ENCODE measurements at places on chromosomes 3 and 15. TPM values are rescaled to one million over a fixed set of nuclear protein-coding genes. Genes with fewer than 3 reads are reported as not detected.
A peak's percentile ranks its signal among the peaks of the same experiment; 100 is the strongest.

The ENTPD3 gene
- polyA plus RNA-seq = 1.6 TPM

The PFKFB4 gene
- 13.7 TPM for polyA plus RNA-seq

The MESP2 gene
- 1.2 TPM for polyA plus RNA-seq

The EXD1 gene
- 0.02 TPM for polyA plus RNA-seq

The EMC7 gene
- 76.3 TPM for polyA plus RNA-seq

The DLEC1 gene
- polyA plus RNA-seq = not detected

DNA sequence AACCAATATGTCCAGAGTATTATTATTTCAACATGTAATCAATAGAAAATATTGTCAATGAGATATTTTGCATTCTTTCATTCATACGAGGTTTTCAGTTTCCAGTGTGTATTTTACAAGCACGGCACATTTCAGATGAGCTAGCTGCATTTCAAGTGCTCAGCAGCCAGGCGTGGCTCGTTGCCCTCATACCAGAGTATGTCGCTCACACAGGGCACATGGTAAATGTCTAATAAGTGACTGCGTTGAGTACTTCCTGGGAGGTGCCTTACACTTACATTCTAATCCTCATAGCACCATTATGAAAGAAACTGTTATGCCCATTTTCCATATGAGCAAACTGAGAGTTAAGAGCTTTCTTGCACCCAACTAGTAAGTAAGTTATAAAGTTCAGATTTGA lies 47.4 kb downstream of the TMEM266 start:
- DNase-seq = peak; percentile 50

DNA sequence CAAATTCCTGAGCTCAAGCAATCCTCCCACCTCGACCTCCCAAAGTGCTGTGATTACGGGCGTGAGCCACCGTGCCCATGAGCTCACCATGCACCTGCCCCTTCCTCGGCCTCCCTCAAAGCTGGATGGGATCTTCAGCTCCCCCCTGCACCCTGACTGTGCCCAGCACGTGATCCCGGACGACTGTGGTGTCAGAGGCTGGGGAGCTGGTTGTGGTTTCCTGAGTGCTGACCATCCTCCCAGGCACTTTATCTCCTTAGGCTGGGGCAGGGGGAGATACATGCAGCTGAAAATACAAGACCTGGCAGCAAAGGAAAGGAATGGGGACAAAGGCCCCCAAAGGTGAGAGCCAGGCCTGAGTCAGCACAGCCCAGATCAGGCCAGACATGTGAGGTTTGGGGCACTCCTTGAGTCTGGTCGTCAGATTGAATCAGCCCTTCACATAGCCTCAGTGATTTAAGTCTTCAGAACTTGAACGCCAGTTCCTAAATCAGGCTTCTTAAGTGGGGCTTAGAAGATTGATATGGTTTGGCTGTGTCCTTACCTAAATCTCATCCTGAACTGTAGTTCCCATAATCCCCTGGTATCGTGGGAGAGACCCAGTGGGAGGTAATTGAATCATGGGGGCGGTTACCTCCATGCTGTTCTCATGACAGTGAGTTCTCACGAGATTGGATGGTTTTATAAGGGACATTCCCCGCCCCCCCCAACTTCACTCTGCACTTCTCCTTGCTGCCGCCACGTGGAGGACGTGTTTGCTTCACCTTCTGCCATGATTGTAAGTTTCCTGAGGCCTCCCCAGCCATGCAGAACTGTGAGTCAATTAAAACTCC lies 35.8 kb downstream of the PRKCD start:
- no peak for DNase-seq

DNA sequence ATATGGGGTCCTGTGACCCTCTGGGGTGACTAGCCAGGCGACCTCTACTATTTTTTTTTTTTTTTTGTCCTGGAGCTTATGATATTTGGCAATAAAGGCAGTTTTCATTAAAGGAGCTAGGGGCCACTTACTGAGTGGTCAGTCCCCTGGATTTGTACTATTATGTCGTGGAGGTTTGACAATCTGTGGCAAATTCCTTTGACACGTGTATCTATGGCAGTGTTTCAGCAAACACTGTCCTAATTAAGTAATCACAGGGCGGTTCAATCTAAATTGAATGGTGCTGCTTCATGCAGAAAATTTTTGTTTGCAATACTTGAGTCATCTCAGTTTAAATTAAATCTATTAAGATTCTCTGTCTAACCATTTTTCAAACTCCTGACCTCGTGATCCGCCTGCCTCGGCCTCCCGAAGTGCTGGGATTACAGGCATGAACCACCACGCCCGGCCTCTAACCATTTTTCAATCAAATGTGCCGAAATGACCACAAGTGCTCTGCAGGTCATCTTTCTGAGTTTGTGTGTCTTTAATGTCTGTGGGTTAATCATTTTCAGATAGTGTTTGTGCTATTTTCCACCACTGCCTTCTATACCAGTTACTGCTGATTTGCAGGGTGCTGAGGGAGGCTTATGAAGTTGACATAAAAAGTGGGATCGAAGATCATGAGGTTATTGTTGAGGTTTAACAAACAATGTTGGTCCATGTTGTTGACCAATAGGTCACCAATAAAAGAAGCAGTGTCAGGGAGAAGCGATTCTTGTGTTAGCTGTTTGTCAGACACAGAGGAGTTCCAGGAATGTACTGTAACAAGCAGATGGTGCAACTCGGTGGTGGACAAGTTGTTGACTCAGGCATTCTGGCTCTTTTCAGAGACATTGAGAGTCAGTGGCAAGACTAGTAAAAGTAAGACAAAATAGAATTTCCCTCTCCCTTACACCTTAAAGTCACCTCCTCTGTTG lies 18.6 kb upstream of the SLC2A2 start:
- peak; percentile 37 for DNase-seq

DNA sequence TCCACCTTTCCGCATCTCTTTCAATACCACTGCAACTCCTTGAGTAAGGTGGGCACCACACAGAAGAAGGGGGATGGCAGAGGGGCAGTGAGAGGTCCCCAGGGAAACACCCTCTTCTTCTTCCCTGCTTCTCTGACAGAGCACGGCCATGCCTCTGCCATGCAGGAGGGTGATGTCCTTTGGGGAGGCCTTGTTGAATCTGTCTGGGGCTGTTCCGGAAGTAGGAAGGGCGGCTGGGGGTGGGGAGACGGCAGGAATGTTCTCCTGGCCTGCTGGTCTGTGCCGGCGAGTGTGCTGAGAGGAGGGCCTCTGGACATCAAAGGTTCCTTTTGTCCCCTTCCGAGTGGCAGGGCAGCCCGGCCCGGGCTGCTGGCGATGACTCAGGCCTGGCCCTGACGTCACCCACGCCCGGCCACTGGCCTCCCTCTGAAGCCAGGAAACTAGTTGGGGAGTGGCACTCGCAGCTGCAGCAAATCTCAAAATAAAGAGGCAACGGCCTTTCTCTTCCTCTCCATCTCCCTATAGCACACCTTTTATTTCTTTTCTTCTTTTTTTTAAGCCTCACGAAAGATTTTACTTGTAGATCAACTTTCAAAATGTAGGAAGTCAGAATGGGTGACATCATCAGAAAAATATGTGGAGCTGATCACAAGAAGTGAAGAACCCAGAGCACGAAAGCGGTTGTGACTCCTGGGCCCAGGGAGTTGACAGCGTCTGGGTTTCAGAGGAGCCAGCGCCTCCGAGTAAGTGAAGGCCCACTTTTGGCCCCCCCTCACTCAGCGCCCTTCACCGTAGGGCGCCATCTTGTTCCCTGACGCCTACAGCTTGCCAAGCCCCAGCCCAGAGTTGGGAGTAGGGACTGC lies at the start of gene ZBTB38:
Gene ZBTB38, plus strand, starts transcription at position 443 of the 863 bp plus-strand sequence. CDS start 73,885 bp downstream, outside the sequence.
- peak; percentile 87 for DNase-seq

DNA sequence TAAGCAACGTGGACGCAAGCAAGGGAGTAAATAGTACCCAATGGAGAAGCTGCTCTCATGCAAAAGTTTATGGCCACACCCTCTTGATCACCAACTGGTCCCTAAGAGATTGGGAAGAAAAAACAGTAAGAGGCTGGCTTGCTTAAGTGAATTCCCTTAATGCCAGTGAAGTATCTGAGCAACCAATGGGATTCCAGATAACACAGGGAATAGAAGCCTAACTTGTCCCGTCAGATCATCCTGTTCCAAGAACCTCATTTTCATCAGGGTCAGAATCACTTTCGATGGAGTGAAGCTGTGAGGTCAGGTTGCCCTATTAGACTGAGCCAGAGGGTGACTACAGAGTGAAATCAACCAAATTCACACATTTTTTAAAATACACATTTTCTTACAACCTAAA lies 104.3 kb downstream of the CD47 start:
- no peak for DNase-seq

GRCh38 chr3:153315781-153316180 lies 153.8 kb downstream of the RAP2B start:
- DNase-seq = no peak

DNA sequence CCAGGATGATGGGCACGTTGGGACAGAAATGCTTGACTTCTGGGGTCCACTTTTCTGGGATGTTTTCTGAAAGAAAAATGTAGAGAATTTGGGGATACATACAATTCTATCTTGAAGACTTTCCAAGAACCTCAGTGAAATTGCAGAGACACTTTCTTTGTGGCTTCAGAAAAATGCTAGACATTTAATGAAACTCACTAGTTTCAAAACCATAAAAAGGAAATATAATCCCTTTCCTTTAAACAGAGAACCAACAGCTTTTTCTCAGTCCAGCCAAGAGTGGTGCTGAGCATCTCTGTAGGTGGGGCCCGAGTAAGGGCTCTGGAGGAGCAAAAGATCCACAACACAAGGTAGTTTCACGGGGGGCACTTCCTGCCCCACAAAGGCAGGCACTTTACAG lies 4.4 kb upstream of the GPX1 start:
- no peak for DNase-seq

DNA sequence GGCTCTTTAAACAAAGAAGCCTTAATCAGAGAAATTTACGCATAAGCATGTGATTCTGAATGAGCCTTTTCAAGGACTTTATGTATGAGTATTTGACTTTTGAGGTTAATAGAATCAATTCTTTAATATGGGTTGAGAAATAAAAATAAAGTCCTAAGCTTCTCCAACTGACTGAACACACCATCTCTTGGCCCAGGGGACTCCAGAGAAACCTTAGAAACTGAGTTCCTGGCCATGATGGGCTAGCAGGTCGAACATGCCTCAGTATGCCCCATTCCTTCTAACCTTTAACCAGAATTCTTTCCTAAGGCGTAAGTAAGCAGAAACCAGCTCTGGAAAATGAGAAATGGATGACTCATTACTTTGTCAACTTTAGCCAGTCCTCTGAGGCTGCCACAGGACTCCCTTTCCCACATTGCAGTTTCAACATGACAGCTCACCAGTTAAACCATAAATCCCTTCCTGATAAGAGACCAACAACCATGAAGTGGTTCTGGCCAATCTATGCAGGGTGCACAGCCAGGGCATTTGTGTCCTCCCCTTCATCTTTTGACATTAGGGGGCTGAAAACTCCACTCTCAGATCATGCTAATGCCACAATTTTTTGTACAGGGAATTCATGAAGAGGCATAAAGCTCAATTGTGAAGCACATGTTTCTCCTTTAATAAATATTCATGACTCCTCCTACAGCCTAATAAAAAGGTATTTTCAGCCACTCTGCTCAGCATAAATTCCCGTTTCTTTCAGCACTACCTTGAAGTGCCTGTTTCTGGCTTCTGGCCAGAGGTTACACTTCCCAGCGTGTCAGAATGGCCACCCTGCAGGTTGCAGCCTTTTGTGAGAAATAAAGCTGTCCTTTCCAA lies 33.3 kb downstream of the TM4SF18 start:
- DNase-seq = peak; percentile 98

Measured in foreskin keratinocyte (primary cell).